Cardiac muscle cell (in vitro differentiated cells and primary cell): ENCODE measurements at places on chromosomes 12 and 14.

DNA sequence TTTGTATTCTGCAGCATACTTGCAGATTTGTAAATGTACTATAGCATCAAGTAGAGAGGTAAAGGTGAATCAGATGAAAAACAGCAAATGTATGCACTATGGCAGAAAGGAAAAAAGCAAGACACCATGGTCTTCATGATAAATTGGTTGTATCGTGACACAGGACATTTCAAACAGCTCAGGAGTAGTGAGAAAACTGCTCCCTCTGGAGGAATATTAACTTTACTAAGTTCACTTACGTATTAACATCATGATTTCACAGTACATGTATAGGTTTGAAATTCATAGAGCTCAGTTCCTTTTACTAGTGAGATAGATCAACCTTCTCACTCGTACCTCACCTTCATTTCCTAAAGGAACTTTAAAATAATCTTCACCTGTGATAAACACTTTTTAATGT lies 6.5 kb downstream of the MBIP start:
- peak; percentile 10 for DNase-seq

DNA sequence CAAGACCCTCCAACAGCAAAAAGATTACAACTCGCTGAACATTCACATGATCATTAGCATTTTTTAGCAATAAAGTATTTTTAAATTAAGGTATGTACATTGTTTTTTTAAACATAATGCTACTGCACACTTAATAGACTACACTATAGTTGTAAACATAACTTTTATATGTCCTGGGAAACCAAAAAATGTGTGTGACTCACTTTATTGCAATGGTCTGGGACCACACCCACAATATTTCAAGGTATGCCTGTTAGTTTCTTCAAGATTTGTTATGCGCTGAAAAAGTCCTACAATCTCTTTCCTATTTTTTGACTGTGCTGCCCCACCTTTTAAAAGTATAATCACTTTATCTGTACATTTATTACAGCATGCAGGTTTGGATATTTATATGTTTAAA lies 30.4 kb upstream of the PCNX4 start:
- DNase-seq, result no peak

DNA sequence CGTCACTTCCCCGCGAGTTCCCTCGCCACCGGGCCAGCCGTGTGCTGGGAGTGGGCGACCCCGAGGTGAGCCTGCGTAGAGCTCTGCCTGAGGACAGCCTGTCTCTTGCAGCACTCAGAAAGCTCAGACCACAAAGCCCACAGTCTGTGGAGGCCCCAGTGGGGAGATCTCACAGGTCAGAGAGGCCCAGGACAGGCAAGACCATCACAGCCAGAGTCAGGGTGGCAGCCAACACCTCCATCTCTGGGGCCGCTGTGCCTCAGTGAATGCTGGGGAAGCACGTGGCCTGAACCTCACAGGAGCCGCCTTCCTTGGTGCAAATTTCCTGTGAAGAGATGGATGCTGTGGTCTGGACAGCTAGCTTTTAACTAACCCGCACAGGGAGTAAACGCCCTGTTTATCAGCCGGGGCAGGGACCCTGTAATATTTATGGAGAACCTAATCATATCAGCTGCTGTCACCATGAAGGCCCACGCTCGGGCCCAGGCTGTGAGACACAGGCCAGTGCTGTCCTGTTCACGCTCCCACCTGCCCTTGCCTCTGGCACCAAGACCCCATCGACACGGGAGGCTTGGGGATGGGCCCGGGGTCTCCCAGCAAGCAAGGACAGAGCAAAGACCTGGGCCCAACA lies 56.9 kb downstream of the CDC42BPB start:
- DNase-seq, result no peak

DNA sequence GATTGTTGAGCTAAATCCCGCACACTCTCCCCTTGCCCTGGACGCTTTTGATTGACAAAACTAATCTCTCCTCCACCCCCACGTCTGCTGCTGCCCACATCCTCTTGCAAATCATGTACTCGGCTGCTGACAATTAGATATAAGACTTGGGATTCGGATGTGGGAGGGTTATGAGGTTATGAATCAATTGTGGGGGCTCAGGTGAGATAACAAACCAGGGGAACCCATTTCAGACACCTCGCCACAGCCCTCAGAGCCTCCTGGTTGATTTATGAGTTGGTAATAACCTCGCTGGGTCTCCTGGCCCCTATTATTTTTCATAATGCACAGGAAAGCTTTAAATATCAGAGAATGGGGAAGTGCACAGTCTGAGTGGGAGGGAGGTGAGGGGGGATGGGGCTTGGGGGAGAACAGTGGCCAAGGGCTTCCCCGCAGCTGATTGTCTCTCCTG lies 449.9 kb downstream of the DPF3 start:
- DNase-seq, result no peak

- no peak for DNase-seq
Observed at GRCh38 chr12:95205016-95205624, 12.1 kb downstream of the FGD6 start.

- peak; percentile 65 for DNase-seq
Observed at GRCh38 chr12:49763006-49763591, 21.7 kb downstream of the TMBIM6 start.
